ENCODE measurements at places on chromosomes 3 and 15.

- peak; percentile 88 for DNase-seq
Observed at GRCh38 chr3:196837819-196838420, 29.8 kb upstream of the SENP5 start.

DNA sequence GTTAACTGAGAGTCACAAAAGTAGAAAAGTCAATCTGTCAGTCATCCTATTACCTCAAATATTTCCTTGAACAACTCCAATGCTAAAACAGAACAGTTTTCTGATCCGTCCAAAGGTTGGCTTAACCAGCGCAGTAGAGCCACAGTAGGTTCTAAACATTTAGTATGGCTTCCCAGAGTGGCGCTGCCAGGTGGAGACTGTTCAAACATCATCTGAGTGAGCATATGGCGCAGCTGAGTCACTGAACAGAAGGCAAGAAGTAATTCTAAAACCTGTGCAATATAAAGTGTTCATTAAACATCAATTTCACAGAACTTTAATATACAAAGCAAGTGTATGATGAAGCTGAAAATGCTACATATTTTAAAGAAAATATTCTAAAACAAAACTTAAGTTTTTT, 19.9 kb downstream of the CIP2A start:
- no peak for DNase-seq

GRCh38 chr15:55915221-55915620, 78.2 kb downstream of the NEDD4 start:
- no peak for DNase-seq

DNA sequence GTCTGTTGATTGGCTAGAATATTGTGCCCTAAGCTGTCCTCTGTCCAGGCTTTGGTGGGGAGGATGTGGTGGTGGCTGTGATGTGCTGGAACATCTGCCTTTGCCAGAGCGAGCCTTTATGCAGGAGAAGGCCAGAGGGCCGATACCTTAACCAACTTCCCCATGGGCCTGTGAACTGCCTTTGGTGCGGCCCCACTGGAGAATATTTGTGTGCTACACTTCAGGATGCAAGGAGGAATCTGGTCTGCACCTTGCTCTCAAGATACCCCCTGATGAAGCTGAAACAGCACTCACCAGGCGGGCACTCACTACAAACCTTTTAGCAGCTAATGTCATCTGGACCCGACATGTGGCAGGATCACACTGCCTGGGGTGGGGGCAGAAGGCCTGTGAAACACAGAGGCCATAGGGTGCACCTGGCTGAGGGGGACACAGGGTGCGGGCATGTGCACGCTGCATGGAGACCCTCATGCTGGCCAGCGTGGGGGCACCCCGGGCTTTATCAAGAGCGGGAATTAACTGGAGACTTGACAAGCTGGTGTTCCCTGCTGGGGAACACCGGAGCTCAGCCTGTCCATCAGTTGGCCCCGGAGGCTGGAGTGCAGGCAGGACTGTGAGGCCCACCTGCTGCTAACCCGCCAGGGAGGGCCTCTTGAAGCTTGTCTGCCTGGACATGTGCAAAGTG, 16.4 kb downstream of the PRR23E start:
- DNase-seq = no peak

DNA sequence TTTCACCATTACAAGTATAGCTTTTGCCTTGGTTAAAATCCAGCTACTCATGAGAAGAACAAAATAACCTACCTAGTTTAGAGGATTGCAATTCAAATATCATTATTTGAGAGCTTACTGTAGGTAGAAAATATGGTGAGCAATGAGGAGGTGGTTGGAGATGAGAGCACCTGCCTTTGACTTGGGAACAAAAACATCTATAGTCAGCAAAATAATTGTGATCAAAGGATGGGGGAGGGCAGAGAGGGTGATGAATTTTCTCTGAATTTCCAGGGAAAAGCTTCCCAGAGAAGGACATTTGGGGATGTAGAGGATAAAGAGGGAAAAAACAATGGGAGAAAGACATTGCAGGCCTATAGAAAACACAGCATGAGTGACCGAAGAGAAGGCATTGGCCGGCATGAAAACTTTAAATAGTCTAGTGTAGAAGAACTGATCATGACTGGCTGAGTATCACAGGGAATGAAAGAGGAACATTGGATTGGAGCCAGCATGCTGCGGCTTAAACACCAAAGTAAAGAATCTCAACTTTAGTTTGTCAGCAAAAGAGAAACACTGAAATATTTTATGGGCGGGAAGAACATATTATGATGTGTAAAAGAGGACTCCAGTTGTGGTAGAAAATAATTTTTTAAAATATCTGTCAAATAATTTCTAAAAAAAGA, 581.3 kb downstream of the UNC13C start:
- DNase-seq = no peak

DNA sequence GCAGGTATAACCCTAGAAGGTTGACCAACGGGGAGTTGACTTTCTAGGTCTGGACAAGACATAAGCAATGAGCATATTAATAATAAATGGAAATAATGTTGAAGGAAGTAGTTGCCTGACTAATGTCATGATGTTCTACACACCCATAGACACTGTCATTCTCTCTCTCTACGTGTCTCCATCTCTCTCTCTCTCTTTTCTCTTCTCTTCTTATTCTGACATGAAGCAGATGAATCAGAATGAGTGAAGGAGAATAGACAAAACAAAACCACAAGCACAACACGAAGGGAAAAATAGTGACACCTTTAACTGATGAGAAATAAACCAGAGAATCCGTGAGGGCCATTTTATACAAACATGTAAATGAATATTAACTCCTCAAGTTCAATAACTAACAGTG, 26.7 kb upstream of the CCDC80 start:
- DNase-seq = no peak

- DNase-seq = peak; percentile 81
Observed at GRCh38 chr15:97745481-97746071, 214.9 kb upstream of the ARRDC4 start.

- DNase-seq = no peak
Observed at GRCh38 chr15:74200412-74200815, 2.2 kb downstream of the STRA6 start.

- peak; percentile 73 for DNase-seq
Observed at GRCh38 chr15:36810656-36811449, 231.4 kb downstream of the CDIN1 start.

GRCh38 chr3:197907196-197907595, 42.8 kb upstream of the RPL35A start:
- DNase-seq = no peak

- peak; percentile 18 for DNase-seq
Observed at GRCh38 chr3:19937459-19938294, 3.7 kb upstream of the EFHB start.

All from GM23338 (cell line).